ENCODE measurements at places on chromosomes 7 and 10. TPM values are rescaled to one million over a fixed set of nuclear protein-coding genes. Genes with fewer than 3 reads are reported as not detected.

DNA sequence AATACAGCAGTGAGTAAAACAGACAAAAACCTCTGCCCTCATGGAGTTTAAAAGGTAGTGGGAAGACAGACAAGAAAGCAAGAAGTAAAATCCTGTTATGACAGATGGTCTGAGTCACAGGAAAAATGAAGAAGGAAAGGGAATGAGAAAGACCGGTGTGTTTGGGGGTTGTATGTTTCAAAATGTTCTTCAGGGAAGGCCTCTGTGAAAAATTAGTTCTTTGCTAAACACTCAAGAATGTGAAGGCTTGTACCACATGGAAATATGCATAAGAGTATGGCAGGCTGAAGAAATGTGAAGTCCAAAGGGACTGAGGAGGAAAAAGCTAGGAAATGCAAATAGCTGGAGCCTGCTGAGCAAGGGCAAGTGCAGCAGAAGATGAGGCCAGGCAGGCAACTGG, 315.9 kb upstream of the SEMA3A start:
- H3K27ac ChIP-seq: no peak overlapping the region
- no peaks in the 10 kb centered on the region for H3K27me3 ChIP-seq
- H3K4me3 ChIP-seq: no peak overlapping the region
- DNase-seq: no peak

DNA sequence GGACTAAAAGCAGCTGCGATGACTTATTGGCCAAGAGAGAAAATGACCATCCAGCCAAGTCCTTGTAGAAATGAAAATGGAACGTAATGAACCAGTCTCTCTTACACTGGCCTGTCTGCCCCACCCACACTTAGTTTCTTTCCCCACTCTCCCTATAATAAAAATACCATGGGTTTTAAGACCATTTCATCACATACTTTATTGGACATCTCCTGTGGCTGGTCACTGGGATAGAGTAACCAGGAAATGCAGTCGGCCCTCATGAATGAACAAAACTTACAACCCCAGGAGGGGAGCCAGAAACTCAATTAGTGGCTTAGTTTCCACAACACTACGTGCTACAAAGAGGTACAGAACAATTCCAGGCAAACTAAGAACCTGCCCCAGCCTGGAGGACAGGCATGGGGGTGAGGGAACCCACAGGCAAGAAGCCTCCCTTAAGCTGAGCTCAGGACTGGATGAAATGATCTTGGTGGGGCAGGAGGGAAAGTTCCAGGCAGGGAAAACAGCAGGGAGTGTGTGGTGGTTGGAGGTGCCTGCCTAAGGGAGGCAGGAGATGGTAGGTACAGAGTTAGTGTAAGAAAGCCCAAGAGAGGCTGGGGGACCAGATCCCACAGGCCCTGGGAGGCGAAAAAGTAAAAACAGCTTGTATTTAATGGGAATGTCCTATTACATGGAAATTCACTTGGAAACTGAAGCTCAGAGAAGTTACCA, 29.6 kb downstream of the MKI67 start:
- H3K4me3 ChIP-seq: peak overlapping the region; percentile 57
- H3K27me3 ChIP-seq: no peaks in the 10 kb centered on the region
- H3K4me1 ChIP-seq: peaks cover 49% of the 10 kb centered on the region
- H3K36me3 ChIP-seq: peaks cover 5% of the 10 kb centered on the region
- DNase-seq: no peak
- peak overlapping the region; percentile 74 for H3K27ac ChIP-seq

- H3K4me3 ChIP-seq: no peak overlapping the region
- no peaks in the 10 kb centered on the region for H3K27me3 ChIP-seq
- H3K4me1 ChIP-seq: no peaks in the 10 kb centered on the region
Observed at GRCh38 chr10:106078895-106079576, 1085.5 kb downstream of the SORCS1 start.

- no peak for DNase-seq
- no peaks in the 10 kb centered on the region for H3K4me1 ChIP-seq
- H3K27ac ChIP-seq: no peak overlapping the region
- H3K36me3 ChIP-seq: no peaks in the 10 kb centered on the region
- no peak overlapping the region for H3K4me3 ChIP-seq
Observed at GRCh38 chr10:90993340-90993739, 72.5 kb upstream of the ANKRD1 start.

- peak overlapping the region; percentile 81 for H3K27ac ChIP-seq
- peaks cover 72% of the 10 kb centered on the region for H3K4me1 ChIP-seq
- H3K36me3 ChIP-seq: peaks cover 4% of the 10 kb centered on the region
- H3K4me3 ChIP-seq: peak overlapping the region; percentile 53
- H3K27me3 ChIP-seq: no peaks in the 10 kb centered on the region
Observed at GRCh38 chr10:63240807-63241206, 107.7 kb downstream of the NRBF2 start.

Gene KEL
- total RNA-seq: 1.8 TPM

Measured in activated T-cell treated with anti-CD3 and anti-CD28 coated beads, Interleukin-2, amount 50 U/mL, for 72 hours (primary cell).